ENCODE measurements at places on chromosomes 2 and 18. TPM values are rescaled to one million over a fixed set of nuclear protein-coding genes. Genes with fewer than 3 reads are reported as not detected.

- DNase-seq = no peak
These were observed 122.9 kb downstream of the NCK2 start for GRCh38 chr2:105867587-105867986.

- DNase-seq = no peak
These were observed 96.5 kb downstream of the XIRP2 start for GRCh38 chr2:166984797-166985196.

GRCh38 chr2:49042488-49042887 is 111.8 kb downstream of the FSHR start:
- DNase-seq = no peak

GRCh38 chr2:181203916-181204315 is 223.5 kb downstream of the UBE2E3 start:
- DNase-seq = no peak

DNA sequence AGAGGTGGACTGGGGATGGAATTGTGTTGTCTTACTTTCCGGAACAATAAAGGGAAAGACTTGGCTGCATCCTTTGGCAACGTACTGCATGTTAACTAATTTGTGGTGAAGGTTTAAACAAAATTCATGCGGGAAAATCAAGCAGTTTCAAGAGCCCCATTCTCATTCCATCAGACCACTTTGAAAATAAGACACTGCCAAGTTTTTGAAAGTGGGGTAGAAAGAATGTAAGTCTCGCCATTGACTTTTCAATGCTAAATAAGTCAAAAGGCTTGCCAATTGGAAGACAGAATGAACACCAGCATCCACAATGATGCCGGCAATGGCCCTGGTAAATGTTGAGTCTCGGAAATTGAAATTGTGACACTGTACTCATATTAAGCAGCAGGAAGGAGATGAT is 322.0 kb downstream of the RND3 start:
- DNase-seq = no peak

- DNase-seq = no peak
These were observed 34.0 kb upstream of the RNF138 start for GRCh38 chr18:32057624-32058165.

DNA sequence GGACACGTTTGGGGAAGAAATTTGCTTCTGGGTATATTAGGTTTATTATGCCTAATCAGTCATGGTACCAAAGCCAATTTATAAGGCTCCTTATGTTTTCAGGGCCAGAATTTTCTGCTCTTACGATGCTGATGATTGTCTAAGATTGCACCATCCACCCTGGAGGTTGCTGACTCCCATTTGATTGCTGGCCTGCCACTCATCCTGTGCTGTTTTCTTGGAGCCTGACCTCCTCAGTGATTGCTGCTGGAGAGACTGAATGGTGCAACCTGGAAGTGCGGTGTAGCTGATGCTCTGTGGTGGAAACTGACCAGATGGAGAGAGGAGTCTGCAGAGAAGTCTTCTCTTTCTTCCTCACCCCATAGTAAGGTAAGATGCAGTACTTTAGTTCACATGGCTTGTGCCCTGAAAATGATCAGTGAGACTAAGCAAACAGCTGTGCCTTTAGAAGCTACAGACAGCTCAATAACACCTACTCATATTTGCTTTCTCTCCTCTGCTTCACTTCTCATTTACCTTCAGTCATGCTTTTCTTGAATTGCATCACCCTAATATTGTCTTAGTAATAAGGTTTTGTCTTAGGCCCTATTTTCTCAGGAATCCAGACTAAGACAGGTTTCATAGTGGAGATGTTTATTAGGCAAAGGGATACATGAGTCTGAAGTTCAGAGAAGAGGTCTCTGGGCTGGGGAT is 17.4 kb downstream of the ZNF24 start:
- no peak for DNase-seq

DNA sequence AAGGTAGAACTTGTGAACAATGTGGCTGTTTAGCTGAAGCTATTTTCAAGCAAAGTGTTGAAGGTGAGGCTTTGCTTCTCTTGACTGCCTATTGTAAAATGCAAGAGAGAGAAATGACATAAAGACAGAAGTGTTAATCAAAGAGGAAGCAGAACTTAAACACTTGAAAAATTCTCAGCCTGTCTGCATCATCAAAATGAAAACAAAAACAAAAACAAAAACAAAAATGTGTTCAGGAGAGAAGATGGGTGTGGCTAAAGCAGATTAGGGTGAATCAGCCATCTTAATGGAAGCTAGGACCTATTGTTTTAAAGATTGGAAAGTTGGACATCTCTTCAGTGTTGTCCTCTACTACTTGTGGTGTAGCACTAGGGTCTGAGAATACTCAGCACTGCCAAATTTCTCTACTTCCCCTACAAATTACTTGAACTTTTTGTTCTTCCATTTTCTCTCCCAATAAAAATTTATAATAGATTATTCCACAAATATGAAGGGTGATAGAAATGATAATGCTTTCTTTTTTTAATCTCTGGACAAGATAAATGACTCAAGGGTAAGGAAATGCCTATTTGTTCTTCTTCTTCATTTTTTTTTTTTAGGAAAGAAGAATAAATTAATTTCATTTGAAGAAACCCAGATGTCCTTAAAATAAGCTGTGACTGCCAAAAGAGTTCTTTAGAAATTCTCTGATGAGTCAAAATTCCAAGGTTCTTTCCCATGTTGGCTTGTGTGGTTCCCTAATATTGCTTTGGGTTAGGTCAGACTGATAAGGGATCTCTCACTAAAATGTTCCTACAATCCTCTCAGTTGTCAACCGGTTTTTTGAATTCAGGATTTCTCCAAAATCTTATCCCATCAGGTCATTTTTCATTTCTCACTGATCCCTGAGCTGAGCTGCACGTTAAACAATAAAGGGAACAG is 571.2 kb upstream of the ZEB2 start:
- no peak for DNase-seq

- no peak for DNase-seq
These were observed 585.1 kb downstream of the ZEB2 start for GRCh38 chr2:143934626-143935481.

DNA sequence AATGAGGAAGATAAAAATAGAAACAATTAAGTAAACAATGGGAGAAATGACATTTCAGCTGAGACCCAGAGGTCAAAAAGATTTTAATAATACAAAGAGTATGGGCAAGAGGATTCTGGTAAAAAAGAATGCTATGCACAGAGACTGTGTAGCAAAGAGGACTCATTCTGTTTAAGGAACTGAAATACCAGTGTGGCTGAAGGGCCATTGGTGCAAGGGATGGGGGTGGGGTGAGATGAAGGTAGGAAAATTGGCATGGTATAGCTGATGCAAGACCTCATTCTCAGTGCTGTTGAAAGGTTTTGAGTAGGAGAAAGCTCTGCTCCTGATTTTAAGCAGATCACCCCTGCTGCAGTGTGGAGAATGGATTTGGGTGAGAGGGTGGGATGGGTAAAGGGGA is 10.8 kb downstream of the GALNT1 start:
- DNase-seq = peak; percentile 51

GRCh38 chr2:174350018-174350417 is 15.3 kb downstream of the SP9 start:
- no peak for DNase-seq

DNA sequence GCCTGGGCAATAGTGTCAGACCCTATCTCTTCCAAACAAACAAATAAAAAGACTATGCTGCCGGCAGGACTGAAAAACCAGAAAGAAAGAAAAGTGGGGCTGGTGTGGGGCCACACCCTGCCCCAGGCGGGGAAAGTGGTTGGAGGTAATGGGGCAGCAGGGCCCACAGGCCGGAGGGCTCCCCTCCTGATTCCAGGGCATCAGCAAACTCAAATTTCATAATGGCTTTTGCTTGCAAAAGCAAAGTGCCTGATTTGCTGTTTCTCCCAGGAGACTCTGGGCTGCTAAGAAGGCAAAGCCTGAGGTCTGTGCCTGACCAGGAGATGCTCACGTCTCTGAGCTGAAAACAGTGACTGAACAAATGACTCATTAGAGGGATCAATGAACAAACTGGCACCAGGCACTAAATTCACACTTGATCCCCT is 121.9 kb downstream of the HDAC4 start:
- peak; percentile 4 for DNase-seq

GRCh38 chr2:29255004-29255403 is 139.8 kb downstream of the CLIP4 start:
- DNase-seq = no peak

- no peak for DNase-seq
These were observed 89.1 kb downstream of the COL6A3 start for GRCh38 chr2:237324837-237325236.

DNA sequence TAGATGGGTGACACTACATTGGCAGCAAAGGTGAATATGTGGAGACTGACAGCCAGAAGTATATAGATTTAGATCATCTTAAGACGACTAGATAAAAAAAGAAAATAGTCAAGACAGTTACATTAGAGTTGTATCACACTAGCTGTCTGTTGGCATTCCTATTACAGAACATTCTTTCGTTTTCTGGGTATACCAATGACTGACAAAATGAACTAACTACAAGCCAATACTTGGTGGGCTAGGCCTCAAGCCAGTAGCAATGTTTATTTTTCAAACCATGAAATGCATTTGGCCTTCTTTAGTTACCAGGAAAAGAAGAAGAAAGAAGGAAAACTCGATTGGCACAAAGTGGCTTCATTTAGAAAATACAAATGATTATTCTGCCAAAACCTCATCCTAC is 944.9 kb upstream of the ZEB2 start:
- DNase-seq = no peak

GRCh38 chr2:154914561-154914960 is 216.1 kb downstream of the KCNJ3 start:
- DNase-seq = no peak

Gene CCBE1
- not detected for total RNA-seq

Gene VWC2L
- total RNA-seq = not detected

Gene GAL3ST2
- total RNA-seq = 0.89 TPM

All from activated CD8-positive, alpha-beta T cell treated with anti-CD3 and anti-CD28 coated beads for 36 hours (primary cell).